ENCODE measurements at places on chromosomes 2 and 18.

DNA sequence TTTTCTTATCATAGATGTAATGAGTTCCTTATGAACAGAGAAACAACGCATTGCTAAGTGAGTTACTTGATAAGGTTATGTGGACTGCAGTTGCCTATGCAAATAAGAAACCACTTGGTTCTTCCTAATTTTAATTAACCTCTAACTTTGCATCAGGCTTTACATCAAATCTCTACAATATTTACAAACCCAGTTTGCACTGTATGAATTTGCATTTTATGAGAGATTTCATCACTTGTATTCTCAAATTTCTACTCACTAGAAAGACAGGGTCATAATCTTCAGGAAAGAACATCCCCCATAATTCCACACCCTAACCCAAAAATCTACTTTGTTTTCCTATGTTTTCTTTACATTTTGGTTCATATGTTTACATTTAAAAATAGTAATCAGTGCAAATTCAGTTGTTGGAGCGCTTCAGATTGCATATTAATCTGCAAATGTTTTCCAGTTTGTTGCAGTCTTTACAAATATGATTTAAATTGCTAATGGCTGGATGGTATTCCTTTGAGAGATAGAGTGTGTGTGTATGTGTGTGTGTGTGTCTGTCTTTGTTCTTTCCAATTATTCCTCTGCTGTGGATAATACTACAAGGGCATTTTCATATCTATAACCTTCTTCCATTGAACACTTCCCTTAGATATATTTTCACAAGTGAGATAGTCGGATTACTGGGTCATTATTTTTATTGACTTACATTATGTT is 106.1 kb downstream of the COL4A4 start:
- no peak for DNase-seq

DNA sequence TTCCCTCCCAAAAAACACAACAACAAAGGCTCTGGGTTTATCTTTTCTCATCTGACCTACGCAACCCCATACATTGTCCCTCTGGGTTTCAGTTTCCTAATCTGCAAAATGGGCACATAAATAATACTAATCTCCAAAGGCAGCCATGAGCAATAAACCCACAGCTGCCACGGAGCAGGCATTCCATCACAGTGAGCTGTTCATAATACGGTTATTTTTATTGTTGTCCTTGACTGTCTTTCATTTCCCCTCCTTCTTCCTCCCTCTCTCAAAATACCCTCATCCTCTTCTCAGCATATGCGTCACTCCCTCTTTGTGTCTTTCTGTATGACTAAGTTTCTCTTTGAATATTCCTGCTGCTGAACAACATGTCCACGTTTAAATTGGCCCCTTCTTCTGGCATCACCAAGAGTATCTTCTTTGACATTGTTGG is 129.8 kb upstream of the CAB39 start:
- DNase-seq, result no peak

- no peak for DNase-seq
Observed at GRCh38 chr2:145740302-145740701, 1220.4 kb upstream of the ZEB2 start.

GRCh38 chr18:55413474-55413873 is 174.5 kb downstream of the TCF4 start:
- no peak for DNase-seq

DNA sequence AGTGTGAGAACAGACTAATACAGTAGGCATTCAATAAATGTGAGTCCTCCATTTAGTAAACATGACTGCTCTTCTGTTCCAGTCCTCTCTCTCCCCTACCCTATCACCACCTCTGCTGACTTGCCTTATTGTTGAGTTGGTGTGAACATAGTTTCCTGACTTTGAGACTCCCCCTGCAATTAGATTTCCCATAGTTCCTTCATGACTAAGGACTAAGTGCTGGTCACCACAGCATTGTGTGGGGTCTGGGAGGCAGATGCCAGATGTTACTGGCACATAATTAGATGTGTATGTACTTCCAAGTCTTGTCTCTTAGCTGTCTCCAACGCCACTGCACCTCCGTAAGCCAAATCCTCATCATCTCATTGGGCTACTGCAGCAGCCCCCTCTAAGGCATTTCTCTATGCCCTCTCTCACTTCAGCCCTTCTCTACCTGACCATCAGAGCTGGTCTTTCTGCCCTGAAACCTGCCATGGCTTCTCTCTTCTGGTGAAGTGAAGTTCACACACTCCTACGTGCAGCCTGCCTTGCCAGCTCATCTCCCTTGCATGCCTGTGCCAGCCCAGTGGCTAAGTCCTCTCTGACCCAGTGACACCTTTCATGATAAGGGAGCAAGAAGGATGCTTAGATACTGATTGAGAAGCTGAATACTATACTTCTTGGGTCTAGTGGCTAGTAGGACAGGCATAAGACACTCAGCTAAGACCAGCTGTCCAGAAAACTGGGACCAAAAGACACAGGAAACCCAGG is 81.6 kb upstream of the ALPP start:
- DNase-seq, result no peak

- no peak for DNase-seq
Observed at GRCh38 chr2:207561386-207562080, 31.8 kb downstream of the CREB1 start.

- no peak for DNase-seq
Observed at GRCh38 chr2:159089543-159089942, 121.1 kb downstream of the TANC1 start.

DNA sequence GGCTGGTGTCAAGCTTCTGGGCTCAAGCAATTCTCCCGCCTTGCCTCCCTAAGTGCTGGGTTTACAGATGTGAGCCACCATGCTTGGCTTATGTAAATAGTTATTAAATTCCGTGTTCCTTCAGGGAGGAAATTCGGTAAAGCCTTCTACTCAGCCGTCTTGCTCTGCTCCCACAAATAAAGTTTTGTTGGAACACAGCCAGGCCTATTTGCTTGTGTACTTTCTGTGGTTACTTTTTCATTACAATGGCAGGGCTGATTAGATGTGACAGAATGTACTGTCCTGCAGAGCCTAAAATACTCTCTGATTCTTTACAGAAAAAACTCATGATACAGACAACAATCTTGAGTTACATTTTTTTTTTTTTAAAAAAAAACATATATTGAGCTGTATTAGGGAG is 68.8 kb upstream of the TACR1 start:
- DNase-seq, result no peak

- no peak for DNase-seq
Observed at GRCh38 chr2:102112271-102112670, 30.3 kb upstream of the IL1R1 start.

DNA sequence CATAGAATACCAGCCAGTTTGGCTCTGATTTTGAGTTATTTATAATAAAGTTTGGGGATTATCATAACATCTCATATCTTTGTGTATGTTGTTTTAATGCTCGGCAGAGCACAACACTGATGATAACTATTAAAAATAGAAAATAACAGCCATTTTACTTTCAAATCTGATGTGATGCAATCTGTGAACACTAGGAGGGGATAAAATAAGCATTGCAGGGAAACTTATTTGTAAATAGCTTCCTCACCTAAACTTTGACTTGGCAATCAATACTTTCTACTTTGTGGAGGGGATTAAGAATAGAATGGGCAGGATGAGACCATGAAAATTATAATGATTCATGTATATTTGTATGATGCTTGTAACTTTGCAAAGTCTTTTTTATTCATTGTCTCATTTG is 54.4 kb downstream of the USP14 start:
- no peak for DNase-seq

Measured in eye (tissue), 1 donor.